GM12878 (cell line): ENCODE measurements at places on chromosomes 7 and 10. TPM values are rescaled to one million over a fixed set of nuclear protein-coding genes. Genes with fewer than 3 reads are reported as not detected.

DNA sequence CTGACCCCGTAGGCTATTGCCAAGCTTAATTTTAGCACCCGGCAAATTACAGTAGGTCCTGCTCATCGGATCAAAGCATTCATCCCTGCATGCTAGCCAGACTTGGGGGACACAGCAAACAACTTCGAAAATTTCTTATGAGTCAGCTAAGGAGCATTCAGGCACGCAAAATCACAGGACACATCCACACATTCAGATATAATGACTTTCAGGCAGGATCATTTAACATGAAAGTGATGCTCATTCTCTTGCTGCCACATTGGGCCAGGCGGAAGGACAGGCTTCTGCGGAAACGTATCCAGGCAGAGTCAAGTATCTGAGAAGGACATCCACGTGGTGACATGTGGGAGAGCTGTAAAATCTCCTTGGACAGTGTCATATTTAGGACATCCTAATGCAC, 474.0 kb upstream of the NRP1 start:
- H3K4me3 ChIP-seq, result no peak overlapping the region
- H3K36me3 ChIP-seq, result no peaks in the 10 kb centered on the region
- no peaks in the 10 kb centered on the region for H3K4me1 ChIP-seq
- no peak overlapping the region for H3K27ac ChIP-seq

DNA sequence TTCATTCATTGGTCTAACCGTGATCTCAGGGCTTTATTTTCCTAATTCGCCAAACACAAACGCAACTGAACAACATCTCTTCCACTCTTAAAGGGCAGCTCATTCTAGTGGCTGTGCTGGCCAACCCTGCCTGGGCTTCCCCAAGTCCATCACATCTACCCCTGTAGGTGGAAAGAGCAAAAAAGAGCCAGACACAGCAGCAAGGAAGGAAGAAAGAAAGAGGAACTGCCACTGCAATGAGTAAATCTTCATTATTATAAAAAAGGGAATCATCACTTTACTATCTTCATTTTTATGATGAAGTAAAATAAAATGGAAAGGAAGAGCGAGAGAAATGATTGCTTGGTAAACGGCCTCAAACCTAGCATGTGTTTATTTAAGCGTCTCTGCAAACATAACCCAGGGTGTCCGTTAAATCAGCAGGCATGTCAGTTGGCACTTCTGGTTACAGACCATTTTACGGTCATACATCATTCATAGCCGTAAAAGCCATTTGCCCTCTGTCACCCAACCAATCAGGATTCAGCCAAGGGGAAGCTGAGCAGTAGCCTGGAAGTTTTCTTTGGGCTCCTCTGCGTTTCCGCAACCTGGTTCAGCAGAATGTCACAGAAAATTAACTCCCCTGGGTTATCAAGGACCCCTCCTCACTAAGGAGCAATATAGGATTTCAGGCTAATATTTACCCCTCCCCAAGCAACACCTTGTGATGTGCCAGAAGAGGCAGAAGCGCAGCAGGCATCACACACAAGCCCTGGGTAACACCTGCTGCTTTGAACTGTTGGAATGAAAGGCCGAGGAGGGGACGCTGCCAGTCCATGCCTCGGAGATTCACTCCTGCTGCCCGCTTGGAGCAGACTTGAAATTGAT, 234.0 kb downstream of the SNX10 start:
- H3K27ac ChIP-seq, result no peak overlapping the region
- no peak for DNase-seq
- H3K4me3 ChIP-seq, result no peak overlapping the region
- H3K36me3 ChIP-seq, result no peaks in the 10 kb centered on the region
- no peaks in the 10 kb centered on the region for H3K4me1 ChIP-seq

PRDX3 gene
- 195 TPM in 2 replicates for total RNA-seq

DNA sequence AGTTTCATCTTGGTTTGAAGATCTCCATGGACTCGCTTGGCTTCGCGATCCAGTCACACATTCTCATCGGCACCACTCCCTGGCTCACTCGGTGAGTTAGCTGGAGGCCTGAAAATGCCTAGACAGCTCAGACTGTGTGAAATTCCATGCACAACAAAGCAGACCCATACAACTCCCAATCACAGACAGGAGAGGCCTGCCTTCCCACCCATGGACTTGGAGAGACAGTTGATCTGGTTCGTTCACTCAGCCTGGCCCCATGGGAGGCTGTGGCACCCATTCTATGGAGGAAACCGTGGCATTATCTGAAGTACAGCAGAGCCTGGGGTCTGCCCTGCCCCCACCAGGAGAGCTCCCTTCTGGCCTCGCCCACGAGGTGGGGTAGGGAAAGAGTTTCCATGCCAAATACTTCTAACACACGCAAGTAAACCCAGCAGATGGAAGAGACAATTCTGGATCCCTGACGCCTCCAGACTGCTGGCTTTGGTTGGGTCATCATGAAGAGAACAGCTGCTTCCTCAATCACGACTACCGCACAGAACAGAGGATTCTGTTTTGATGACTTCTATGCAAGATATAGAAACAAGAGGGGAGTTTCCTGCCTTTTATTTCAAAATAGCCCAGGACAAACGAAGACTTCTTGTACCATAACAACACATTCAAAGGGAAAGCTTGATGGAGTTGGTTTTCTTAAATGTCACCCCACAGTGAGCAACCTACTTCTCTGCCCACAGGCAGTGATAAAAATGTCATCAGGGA, 15.9 kb downstream of the FAM53B start:
- no peak overlapping the region for H3K4me3 ChIP-seq
- H3K4me1 ChIP-seq, result peaks cover 62% of the 10 kb centered on the region
- no peaks in the 10 kb centered on the region for H3K27me3 ChIP-seq
- H3K27ac ChIP-seq, result peak overlapping the region; percentile 47

DNA sequence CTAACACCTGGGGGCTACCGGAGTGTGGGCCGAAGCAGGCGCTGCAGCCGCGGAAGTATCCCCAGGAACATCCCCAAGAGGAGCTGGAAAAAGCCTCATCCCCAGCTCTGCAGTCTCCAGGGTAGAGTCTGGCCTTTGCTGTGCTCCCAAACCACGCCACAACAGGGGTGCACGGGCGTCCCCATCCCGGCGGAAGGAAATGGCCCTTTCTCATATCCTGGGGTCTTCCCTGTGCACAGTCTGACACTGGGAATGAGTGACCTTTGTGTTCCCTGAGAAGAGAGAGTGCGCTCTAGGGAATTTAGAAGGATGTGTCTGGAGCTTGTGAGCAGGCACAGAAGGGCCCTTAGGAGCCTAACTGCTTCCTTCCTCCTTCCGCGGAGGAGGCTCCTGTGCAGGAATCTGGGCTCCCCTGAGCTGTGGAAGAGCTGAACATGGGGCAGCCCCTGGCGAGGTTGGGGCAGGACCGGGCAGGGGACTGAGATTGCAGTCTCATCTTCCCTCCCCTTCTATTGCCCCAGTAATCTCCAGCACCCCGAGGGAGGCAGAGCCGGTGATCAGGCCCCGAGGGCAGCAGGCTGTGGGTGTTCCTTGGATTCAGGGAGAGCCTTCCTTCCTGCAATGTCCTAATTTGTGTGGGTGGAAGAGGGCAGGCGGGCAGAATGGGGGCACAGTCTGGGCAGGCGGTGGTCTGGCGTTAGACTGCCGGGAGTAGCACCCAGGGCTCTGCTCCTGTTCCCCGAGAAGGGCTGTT, 1.3 kb downstream of the REPIN1 start:
- peak overlapping the region; percentile 96 for H3K4me3 ChIP-seq
- H3K4me1 ChIP-seq, result peaks cover 30% of the 10 kb centered on the region
- H3K27me3 ChIP-seq, result no peaks in the 10 kb centered on the region
- DNase-seq, result no peak
- H3K36me3 ChIP-seq, result peaks cover 20% of the 10 kb centered on the region
- H3K27ac ChIP-seq, result peak overlapping the region; percentile 97

ZNF239 gene
- 0.35 and 0.51 TPM in 2 replicates for total RNA-seq

DNA sequence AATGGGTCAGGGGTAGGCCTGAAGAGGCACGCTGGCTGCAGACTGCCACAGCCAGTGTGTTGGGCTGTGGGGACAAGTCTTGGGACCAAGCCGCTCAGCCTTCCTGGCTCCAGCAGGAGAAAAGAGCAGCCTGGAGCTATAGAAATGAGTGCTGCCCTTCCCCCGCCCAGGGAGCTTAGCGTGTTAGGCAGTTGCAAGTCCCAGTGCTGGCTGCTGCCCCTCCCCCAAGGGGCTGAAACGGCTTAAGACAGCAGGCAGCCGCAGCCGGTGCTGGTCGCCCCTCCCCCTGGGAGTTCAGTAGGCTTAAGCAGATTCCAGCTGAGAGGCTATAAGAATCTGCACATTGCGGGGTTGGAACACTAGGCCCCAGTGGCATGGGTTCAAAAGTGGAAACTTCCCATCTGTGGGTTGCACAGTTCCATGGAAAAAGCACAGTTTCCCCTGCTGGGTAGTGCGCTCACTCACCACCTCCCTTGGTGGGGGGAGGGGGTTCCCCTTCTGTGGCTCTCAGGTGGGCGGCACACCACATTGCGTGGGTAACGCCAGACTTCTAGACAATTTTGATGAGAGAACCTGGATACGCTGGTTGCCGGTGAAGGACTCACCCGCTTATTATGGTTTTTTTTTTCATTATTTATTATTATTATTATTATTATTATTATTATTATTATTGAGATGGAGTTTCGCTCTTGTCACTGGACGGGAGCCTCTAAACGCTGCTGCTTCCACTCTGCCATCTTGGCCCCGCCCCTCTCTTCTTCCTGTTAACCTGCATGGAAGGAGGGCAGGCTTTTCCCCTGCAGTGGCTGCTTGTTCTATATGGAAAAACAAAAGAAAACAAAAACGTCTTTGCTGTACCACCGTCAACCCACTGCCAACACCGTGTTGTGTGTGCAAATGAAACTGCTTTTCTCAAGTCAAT, 151.1 kb downstream of the CXCL12 start:
- no peaks in the 10 kb centered on the region for H3K4me1 ChIP-seq
- no peak for DNase-seq
- H3K27ac ChIP-seq, result no peak overlapping the region
- no peak overlapping the region for H3K4me3 ChIP-seq
- no peaks in the 10 kb centered on the region for H3K36me3 ChIP-seq
- H3K27me3 ChIP-seq, result no peaks in the 10 kb centered on the region; the same call in 1 of the 2 replicates

VPS26A gene
- 26.4 and 29.0 TPM in 2 replicates for total RNA-seq

GRCh38 chr7:102934701-102935100, 21.9 kb downstream of the LRRC17 start:
- no peaks in the 10 kb centered on the region for H3K4me1 ChIP-seq
- DNase-seq, result no peak
- no peak overlapping the region for H3K4me3 ChIP-seq
- no peaks in the 10 kb centered on the region for H3K36me3 ChIP-seq
- H3K27ac ChIP-seq, result no peak overlapping the region

GRCh38 chr7:25863005-25863728, 288.8 kb upstream of the NFE2L3 start:
- no peak for DNase-seq
- H3K27me3 ChIP-seq, result peaks cover 25% of the 10 kb centered on the region
- H3K36me3 ChIP-seq, result no peaks in the 10 kb centered on the region
- no peak overlapping the region for H3K27ac ChIP-seq
- peak overlapping the region; percentile 24; the same call in 1 of the 2 replicates for H3K4me3 ChIP-seq
- H3K4me1 ChIP-seq, result no peaks in the 10 kb centered on the region

- no peak overlapping the region for H3K4me3 ChIP-seq
- H3K27ac ChIP-seq, result no peak overlapping the region
- no peaks in the 10 kb centered on the region for H3K27me3 ChIP-seq
Observed at GRCh38 chr10:61463035-61463909, 10.1 kb upstream of the TMEM26 start.
